Activated CD4-positive, alpha-beta T cell treated with anti-CD3 and anti-CD28 coated beads for 4 hours (primary cell): ENCODE measurements at places on chromosomes 6 and 20.

- no peak for DNase-seq
Measured at GRCh38 chr6:304833-305370, 12.6 kb downstream of the DUSP22 start.

DNA sequence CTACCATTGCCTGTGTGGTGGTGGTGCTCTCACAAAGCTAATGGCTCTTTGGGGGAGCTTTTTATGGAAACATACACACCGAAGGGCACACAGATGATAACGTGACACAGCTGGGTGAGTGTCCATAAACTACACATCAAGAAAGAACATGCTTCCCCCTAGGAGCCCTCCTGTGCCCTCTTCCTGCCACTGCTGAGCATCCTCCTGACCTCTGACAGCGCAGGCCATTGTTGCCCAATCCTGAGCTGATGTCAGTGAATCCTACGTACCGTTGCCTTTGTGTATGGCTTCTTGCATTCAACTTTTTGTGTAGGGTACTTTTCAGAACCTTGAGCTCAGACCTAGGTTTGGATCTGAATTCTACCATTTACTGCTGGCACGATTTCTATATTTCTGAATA lies 65.8 kb upstream of the SLC22A1 start:
- no peak for DNase-seq

GRCh38 chr20:34412453-34412852 lies 49.4 kb downstream of the ITCH start:
- DNase-seq, result no peak

- peak; percentile 96 for DNase-seq
Measured at GRCh38 chr6:32968093-32968866, at the start of gene BRD2. TSS of gene BRD2 (plus strand) at chr6:32968594. CDS start at chr6:32972899, 4,305 bp downstream.

DNA sequence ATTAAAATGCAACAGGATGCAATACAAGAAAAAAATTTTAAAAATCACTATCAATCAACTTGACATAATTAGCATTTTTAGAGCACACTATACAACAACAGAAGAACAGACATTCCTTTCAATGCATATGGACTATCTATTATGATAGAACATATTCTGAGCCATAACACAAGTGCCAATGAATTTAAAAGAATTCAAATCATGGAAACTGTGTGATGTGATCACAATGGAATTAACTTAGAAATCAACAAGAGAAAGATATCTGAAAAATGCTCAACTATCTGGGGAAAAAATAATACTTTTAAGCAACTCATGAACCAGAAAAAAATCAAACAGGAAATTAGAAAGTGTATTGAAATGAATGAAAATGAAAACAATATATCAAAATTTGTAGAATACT lies 106.3 kb downstream of the ADTRP start:
- DNase-seq, result no peak

DNA sequence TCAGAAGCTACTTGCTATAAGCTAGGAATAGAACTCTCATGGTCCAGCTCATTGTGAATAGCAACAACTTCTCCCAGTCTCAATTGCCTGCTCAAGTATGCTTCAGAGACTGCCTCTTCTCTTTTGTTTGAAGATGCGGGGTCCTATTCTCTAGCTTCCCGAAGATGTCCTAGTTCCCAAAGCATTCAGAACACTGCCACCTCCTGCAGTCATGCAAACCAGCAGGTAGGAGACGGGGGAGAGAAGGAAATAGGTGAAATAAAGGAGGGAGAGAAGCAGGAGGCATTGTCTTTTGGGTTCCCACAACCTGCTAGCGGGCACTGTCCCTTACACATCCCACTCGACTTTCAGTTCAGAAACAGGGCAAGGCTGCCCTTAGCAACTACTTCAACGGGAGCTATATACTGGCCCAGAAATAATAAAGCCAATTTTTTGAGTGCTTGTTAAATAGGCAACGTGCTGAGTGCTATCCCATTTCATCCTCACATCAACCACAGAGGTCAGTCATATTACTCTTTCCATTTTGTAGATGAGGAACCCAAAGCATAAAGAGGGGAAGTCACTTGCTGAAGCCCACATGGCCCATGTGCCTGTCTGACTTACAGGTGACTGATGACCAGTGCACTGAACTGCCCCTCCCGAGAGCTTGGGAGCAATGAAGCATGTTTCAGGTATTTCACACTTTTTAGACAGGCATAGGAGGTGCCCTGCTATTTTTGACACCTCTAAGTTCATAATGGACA lies 61.9 kb upstream of the ATXN1 start:
- no peak for DNase-seq

DNA sequence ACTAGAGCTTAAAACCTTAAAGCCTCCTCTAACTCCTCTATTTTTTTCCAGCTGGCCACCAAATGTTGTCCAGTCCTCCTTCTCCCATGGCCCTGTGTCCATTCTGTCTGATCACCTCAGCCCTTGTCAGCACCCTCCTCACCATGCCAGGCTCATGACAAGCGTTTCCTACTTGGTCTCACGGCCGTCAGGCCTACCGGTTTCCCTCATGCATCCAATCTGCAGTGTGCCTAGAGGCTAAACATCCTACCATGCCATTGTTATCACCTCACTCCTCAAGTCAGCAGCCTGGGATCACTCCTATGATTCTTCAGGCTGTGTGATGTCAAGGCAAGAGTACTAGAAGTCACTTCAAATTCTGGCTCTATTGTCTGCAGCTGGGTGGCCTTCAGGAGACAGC lies 9.6 kb upstream of the TJAP1 start:
- no peak for DNase-seq

DNA sequence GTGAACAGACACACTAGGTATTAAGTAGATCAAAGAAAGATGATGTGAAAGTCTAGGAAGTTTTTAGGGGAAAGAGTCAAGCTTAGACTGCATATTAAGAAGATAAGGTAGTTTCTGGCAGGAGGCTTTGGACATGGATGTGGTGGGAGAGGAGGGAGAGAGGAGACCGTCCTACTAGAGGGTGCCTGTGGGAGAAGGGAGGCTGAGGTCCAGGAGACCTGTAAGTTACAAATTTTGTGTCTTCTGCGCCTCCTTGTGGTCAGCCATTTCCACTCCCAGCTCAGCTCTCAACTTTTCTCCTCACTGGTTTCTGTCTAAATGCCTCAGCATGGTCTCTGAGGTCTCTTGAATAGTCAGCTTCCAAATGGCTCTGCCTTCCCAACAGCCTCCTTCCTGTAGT lies 193.5 kb downstream of the UNC5CL start:
- peak; percentile 5 for DNase-seq

GRCh38 chr6:17157617-17158016 lies 55.8 kb downstream of the STMND1 start:
- DNase-seq, result no peak

GRCh38 chr20:9068841-9069663 lies at the start of gene PLCB4:
TSS of gene PLCB4 (plus strand) at chr20:9069087. CDS start at chr20:9307815, 238,728 bp downstream.
- DNase-seq, result no peak

- DNase-seq, result no peak
Measured at GRCh38 chr6:95352064-95352795, 225.1 kb upstream of the MANEA start.

GRCh38 chr6:11831653-11832052 lies 53.0 kb upstream of the ADTRP start:
- DNase-seq, result no peak

DNA sequence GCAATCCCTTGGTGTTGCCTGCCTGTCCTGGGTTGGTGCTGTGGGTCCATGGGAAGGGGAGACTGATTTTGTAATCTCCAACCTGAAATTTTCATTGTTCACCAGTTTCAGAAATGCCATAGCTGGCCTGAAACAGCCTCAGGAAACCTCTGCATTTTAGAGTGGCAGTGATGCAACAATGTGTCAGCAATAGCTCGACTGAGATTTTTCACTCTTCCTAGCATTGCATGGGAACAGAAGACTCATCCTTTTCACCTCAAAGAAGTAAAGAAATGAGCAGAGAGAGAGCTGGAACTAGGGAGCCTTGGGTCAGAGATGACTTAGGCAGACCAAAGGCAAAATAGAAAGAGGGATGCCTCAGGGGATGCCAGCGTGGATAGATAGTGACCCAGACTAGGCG lies 23.7 kb upstream of the TMEM14A start:
- no peak for DNase-seq

- DNase-seq, result peak; percentile 80
Measured at GRCh38 chr6:27902335-27903314, 9.6 kb downstream of the OR2B2 start.

DNA sequence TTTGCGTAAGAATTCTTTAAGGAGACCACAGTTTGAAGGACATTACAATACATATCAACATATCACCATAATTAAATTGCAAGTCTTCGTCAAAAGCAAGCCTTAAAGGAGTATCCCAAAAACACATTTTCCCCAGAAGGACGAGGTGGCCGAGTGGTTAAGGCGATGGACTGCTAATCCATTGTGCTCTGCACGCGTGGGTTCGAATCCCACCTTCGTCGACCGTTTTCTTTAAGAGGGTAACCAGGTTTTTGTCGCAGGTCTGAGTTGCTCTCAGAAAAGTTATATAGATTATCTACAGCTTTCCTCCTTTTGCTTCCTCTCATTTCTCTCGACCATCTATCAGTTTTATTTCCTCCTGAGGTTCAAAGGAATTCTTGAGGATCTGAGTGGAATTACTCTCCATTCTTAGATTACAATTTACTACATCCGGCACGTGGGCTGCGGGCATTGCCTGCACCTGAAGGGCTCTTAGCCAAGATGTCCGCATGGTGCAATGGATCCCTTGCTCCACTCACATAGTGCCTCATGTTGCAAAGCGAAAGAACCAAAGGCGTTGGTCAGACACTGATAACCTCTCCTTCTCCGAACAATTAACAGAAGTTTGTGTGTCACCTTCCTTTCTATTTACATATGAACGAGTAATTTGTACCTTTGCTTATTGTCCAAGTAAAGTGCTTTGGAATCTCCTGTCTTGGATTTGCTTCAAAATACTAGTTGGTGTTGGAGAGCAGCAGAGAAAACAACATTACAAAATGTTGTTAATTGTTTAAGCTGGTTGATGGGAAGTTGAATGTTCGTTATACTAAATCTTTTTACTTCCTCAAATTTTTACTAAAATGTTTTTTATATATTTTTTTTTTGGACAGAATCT lies 14.0 kb downstream of the POM121L2 start:
- DNase-seq, result no peak

- DNase-seq, result no peak
Measured at GRCh38 chr20:61487346-61487996, 235.4 kb downstream of the CDH4 start.

DNA sequence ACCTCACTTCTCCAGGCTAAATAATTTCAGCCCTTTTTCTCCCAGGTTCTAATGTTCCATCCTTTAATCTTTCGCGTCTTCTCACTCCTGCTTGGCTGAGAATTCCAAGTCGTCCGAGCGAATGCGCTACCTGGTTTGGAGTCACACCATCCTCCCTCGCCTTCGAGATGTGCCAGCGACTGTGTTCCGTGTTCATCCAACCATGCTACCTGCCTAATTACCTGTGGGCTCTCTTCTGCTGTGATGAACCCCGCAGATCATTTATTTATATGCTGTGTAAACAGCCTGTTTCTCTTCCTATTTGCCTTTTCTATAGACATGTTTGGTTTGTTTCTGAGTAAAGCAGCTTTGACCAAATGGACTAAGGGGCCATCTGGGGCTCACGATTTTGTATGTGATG lies 83.5 kb upstream of the TMEM181 start:
- no peak for DNase-seq

DNA sequence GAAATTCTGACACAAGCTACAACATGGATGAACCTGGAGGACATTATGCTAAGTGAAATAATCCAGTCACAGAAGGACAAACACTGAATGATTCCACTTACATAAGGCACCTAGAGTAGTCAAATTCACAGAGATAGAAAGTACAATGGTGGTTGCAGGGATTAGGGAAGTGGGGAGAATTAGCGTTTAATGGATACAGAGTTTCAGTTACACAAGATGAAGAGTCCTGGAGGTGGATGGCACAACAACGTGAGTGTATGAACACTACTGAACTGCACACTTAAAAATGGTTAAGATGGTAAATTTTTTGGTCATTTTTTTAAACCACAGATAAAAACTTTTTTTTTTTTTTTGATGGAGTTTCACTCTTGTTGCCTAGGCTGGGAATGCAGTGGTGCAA lies 24.7 kb downstream of the MOCS3 start:
- no peak for DNase-seq

GRCh38 chr6:75349262-75349984 lies 64.8 kb upstream of the TMEM30A start:
- no peak for DNase-seq

DNA sequence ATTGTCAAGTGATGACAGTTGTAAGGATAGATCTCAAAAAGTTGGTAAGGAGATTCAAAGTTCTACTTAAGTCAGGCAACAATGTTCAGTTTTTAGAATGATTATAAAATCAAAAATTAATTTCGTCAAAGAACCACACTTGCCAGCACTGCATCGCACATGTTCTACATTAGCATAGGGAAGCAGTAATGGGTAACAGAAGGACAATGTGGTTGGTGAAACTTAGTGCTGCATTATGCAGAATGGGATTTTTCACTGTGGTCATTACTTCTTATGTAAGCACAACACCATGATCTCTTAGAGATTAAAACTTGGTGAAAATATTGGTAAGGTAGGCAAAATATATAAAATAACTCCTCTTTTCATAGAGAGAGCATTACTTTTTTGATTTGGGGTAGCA lies 173.7 kb upstream of the THEMIS start:
- DNase-seq, result no peak

DNA sequence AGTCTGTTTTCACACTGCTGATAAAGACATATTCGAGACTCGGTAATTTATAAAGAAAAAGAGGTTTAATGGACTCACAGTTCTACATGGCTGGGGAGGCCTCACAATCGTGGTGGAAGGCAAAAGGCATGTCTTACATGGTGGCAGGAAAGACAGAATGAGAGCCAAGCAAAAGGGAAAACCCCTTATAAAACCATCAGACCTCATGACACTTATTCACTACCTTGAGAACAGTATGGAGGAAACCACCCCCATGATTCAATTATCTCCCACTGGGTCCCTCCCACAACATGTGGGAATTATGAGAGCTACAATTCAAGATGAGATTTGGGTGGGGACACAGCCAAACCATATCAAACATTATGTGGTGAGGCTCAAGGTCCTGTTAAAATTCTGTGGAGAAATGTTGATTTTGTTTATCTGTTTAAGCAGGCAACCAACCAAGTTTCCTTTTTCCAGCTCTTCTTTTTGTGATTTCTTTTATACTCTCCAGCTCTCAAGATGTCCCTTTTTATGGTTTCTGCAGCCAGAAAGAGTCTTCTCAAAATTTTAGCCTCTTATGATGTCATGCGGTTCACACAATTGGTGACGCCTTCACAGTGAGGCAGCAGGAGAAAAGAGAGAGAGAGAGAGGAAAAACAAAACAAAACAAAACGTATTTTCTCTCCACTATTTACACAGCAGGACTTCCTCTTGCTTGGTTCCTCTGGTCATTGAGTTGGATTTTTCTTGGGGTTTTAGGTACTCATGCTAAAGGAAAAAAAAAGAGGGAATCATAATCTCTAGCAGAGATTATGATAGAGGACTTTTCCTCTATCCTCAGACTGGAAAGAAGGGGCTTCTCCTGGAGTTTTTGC lies 18.0 kb downstream of the AIG1 start:
- DNase-seq, result no peak

GRCh38 chr20:15814911-15815310 lies 758.3 kb downstream of the KIF16B start:
- no peak for DNase-seq

- no peak for DNase-seq
Measured at GRCh38 chr20:54139188-54139587, 34.6 kb downstream of the CYP24A1 start.
